ENCODE measurements at places on chromosomes 13 and 19. TPM values are rescaled to one million over a fixed set of nuclear protein-coding genes. Genes with fewer than 3 reads are reported as not detected.
A peak's percentile ranks its signal among the peaks of the same experiment; 100 is the strongest.

- no peak for DNase-seq
These were observed 190.2 kb downstream of the GGACT start for GRCh38 chr13:100398360-100398759.

The PEAK3 gene
- total RNA-seq = 4.7 TPM

DNA sequence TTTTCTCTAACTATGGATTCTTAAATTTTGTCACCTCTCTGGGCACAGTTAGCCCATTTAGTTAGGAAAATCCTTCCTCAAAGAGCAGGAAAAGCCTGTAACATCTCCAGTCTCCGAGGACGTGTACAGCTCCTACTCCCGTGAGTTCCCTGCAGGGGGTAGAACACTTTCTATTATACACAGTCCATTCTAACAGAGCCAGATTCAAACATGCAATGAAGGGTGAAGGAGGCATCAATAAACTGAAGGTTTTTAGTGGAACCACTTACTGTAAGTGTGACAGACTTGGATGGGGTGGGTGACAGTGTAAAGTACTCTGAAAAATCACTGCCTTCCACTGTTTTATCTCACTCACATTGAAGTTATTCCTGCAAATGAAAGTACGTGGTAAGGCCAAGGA, 204.7 kb upstream of the DACH1 start:
- no peak for DNase-seq

The CCDC70 gene
- not detected for total RNA-seq

DNA sequence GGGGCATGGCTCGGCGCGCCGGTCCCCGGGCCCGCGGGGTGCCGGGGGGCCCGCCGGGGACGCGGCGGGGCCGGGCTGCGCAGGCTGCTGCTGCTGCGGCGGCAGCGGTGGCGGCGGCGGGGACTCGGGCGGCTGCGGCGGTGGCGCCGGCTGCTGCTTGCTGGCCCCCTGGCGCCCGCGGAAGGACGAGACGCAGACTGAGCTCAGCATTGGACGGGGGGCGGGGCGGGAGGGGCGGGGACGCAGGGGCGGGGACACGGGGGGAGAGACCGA, 368 bp downstream of the KCNC3 start:
- no peak for DNase-seq

DNA sequence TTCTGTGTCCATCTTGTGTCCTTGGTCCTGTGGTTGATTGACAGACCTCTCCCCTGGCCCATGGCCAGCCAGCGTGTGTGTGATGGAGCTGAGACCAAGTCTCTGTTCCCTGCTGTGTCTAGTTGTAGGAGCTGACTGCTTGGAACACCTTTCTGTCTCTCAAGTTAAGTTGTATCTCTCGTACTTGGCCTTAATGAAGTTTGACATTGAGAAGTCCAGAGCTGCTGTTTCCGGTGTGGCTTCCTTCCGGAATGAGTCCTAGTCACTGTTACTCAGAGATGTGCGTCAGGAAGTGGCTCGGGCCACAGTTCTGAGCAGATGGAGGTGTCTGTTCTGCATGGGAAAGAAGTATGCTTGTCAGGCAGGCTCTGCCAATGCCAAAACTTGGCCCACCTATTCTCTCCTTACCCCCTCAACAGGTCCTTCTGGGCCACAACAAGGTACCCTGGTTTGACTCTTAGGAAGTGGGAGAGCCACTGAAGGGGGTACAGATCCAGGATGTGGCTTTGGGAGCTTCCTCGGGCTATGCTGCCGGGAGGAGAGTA, 54.3 kb downstream of the GATAD2A start:
- DNase-seq = peak; percentile 75

The PSPC1 gene
- total RNA-seq = 17.0 TPM

GRCh38 chr13:87893186-87893585, 222.0 kb downstream of the SLITRK5 start:
- no peak for DNase-seq

The SH2D3A gene
- total RNA-seq = not detected

DNA sequence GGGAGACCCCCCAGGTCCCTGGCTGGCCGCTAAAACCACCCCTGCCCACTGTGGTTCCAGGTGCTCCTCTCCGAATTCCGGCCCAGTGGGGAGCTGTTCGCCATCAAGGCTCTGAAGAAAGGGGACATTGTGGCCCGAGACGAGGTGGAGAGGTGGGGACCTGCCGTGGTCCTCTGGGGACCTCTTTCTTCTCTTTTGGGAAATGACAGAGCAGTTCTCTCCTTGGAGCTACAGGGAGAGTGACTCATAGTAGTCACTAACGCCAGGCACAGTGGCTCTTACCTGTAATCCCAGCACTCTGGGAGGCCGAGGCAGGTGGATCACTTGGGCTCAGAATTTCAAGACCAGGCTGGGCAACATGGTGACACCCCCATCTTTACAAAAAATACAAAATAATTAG, 7.3 kb downstream of the PTGER1 start:
- no peak for DNase-seq

DNA sequence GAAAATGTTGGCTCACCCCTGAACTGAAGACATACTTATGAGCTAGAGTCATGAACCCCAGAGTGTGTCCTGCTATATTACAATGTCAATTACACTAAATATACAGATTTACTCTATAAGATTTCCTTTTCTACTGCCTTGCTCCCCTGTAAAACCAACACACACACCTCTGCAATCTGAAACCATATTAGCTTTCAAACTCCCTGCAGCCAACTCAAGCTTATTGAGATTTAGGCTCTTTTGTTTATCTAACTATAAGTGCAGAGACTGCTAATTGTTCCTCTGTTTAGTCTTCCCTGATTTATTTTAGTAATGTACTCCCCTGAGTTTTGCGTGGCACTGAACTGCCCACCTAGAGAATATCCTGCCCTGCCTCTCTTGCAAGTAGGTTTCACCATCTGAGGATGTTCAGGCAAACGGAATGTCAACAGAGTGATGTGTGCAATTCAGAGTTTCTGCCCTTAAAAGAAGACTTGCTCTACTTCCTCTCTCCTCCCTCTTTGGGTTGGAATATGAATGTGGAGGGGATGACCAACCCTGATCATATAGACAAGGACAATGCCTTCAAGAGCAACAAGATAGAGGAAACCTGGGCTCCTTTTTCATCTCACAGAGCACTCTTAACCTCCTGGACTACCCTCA, 22.3 kb downstream of the FAM216B start:
- DNase-seq = no peak

DNA sequence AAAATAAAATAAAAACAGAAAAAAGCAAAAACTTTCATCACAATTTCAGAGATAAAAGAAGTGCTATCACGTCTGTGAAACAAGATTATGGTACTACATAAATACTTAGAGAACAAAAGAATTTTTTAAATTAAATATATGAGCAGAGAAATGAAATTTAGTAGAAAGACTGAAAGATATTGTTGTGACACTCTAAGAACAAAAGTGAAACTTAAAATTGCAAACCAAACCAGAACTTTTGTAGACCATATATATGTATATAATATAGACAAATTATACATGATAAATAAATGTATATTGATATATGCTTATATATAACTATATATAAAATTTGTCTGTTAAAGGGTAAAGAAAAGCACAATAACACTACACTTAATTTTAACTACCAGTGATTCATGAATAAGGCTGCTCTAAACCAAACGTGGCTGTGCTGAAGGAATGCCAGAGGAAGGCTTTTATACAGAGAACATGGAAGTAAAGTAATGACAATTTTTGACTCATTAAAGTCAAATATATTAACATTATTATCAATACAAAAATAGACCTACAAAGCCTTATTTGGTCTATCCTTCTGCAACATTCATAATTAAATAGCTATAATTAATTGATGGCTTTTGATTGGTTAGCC, 1516.7 kb upstream of the PCDH20 start:
- no peak for DNase-seq

The NDUFA13 gene
- total RNA-seq = 12.7 TPM

The ZNF888 gene
- 0.43 TPM for total RNA-seq

- DNase-seq = no peak
These were observed 29.5 kb downstream of the LTBP4 start for GRCh38 chr19:40630571-40631160.

DNA sequence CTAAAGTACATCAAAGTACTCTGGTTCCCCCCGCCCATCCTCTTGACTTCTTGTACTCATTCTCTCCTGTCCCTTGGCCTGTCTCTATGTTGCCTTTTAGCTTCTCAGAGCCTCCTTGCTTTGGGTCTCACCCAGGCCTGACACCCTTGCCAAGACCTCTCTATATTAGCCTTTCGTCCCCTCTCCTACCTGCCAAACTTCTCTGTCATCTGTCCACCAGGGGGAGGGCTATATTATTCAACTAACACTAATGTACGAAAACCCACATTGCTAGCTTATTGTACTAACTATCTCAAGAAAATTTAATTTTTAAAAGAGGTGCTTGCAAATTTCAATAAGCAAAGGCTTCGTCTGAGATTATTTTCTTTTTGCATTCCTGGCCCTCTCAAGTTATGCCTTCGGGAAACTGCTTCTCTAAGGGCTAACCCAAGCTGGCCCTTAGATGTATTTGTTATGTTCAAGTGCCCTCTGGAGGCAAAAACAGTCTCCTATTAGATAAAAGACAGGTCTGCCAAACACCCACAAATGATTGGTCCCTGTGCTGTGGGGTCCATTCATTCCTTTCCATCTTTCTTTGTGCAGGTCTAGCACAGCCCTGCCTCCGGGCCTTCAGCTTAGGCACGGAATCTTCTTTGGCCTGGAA, 6.3 kb upstream of the MRPS31 start:
- no peak for DNase-seq

GRCh38 chr19:30696514-30696913, 324.3 kb downstream of the ZNF536 start:
- DNase-seq = no peak

GRCh38 chr13:37534181-37534580, 64.4 kb downstream of the POSTN start:
- no peak for DNase-seq

GRCh38 chr13:66618702-66619101, 611.4 kb downstream of the PCDH9 start:
- no peak for DNase-seq

All from ascending aorta (tissue), 2 donors.